ENCODE measurements at places on chromosomes 4 and X.

- DNase-seq, result no peak
Observed at GRCh38 chr4:100576570-100576969, 58.7 kb upstream of the EMCN start.

- no peak for DNase-seq
Observed at GRCh38 chr4:41763729-41764128, 15.2 kb upstream of the PHOX2B start.

DNA sequence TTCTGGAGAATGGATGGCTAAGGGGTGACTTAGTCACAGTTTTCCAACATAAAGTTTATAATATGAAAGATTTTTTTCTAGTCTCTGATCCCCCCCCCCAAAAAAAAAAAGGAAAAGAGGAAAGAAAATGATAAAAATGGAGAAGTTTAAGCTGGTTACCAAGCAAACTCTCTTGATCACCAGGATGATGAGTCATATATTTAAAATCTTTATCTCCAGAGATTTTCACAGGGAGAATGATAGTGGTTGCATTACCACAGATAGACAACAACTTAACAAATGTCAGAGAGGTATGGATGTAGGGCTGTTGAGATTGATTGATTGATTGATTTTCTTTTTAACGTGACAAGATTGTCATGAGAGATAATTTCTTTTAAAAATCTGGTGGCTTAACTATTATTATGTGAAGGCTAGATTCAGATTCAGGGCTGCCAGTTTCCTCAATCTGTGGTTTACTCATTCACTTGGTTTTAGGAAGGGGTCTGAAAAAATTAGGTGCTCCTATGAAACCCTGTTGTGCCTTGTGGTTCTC, 13.3 kb upstream of the TEX13C start:
- DNase-seq, result no peak

- DNase-seq, result no peak
Observed at GRCh38 chr4:6730603-6731317, 14.8 kb downstream of the BLOC1S4 start.

DNA sequence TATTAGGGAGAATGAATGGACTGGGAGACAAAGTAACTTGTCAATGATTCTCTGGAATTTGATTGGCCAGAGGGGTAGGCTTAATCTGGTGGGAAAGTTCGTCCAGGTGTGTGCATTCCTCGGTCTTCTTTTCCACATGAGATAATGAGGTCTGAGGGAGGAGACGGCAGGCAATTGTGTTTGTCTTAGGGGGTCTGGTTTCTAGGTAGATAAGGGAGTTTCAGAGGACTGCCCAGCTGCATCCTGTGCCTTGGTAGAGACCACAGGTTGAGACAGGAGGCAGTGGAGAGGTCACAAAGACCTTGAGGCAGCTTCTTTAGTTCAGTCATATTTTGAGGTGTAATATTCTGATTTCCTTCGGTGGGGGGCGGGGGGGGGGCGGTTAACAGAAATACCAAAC, 4.3 kb downstream of the MGST2 start:
- no peak for DNase-seq

- DNase-seq, result no peak
Observed at GRCh38 chr4:112312610-112313239, 15.6 kb downstream of the ALPK1 start.

All from GOT3 (cell line).